ENCODE measurements at places on chromosomes 3 and 15.

- no peak for DNase-seq
Measured at GRCh38 chr3:167852216-167852615, 116.7 kb downstream of the SERPINI1 start.

DNA sequence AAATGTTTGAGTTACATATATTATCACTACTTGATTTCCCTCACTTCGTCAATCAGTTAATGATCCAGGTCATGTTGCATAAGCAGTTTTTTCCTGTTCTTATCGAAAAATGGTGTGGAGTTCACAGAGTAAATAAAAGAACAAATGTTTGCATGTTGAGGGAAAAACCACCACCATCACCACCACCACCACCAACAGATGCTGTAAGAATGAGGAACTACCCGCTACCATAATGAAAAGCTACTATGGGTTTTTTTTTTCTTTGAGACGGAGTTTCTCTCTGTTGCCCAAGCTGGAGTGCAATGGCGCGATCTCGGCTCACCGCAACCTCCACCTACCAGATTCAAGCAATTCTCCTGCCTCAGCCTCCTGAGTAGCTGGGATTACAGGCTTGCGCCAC lies 27.6 kb downstream of the RUBCN start:
- peak; percentile 26 for DNase-seq

GRCh38 chr15:67884514-67885174 lies 44.8 kb upstream of the RNU6-1 start:
- peak; percentile 26 for DNase-seq

- no peak for DNase-seq
Measured at GRCh38 chr3:151377768-151378385, 6.7 kb downstream of the P2RY12 start.

- no peak for DNase-seq
Measured at GRCh38 chr3:117531078-117531767, 821.6 kb downstream of the TUSC7 start.

- no peak for DNase-seq
Measured at GRCh38 chr15:48025118-48025517, 95.7 kb upstream of the SLC24A5 start.

Measured in CD4-positive, alpha-beta T cell treated with Interleukin-4 for 1 hour (primary cell).